GM23248 (cell line): ENCODE measurements at places on chromosomes 6 and 20.

DNA sequence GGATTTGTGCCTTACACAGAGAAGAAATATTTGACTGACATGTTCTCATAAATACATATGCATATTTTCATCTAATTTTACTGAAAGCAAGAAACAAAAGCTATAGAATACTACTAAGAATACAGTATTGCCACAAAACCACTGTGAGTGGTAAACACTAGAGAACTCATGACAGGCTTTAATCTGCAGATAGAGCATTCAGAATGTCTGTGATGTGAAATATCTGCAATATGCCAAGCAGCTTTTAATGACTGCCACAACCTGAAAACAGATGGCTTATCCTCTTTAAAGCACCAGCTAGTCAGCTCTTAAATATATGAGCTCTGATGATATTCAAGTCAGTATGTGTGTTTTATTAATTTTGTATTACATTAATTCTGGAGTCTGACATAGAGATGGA lies 3.4 kb downstream of the NAPB start:
- no peak for DNase-seq

- DNase-seq: no peak
Observed at GRCh38 chr6:52739627-52740026, 23.6 kb downstream of the GSTA2 start.

GRCh38 chr20:20851385-20851784 lies 138.9 kb upstream of the RALGAPA2 start:
- DNase-seq: no peak

- no peak for DNase-seq
Observed at GRCh38 chr20:20695250-20695816, 17.1 kb downstream of the RALGAPA2 start.

- no peak for DNase-seq
Observed at GRCh38 chr20:50196248-50196647, 5.6 kb downstream of the CEBPB start.

- DNase-seq: peak; percentile 42
Observed at GRCh38 chr6:47083586-47084047, 41.5 kb upstream of the ADGRF1 start.

GRCh38 chr6:49553384-49553783 lies 2.9 kb downstream of the C6orf141 start:
- DNase-seq: peak; percentile 73

GRCh38 chr6:149463781-149464180 lies 21.0 kb downstream of the ZC3H12D start:
- DNase-seq: peak; percentile 40

GRCh38 chr20:51309128-51309527 lies 233.4 kb downstream of the NFATC2 start:
- DNase-seq: no peak

DNA sequence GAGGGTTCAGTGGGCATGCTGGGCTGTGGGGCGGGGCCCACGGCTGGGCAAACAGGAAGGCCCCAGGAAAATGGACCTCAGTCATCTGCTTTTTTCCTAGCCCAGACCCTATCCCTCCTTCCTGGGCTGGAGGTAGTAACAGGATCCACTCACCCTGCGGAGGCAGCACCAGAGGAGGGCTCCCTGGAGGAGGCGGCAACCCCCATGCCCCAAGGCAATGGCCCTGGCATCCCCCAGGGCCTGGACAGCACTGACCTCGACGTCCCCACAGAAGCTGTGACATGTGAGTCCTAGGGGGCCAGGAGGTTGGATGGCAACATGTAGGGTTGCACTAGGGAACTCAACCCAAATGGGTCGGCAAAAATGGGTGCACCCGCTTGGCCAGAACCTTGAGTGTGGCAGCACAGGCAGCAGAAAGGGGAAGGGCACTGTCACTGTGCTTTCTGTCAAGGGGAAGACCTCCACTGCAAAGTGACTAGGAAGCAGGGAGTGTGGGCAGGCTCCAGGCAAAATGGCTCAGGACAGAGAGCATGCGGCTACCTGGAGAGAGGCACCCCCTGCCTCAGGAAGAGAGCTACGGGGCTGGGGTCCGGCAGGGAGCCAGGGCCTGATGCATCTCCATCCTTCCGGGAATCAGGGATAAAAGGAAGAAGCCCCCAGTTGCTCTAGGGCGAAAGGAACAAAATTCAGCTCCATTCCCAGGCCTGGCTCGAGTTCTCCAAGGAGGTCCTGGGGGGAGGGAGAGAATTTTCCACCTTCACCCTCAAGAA lies 7.9 kb downstream of the MDFI start:
- no peak for DNase-seq

GRCh38 chr20:16124911-16125776 lies 448.1 kb downstream of the KIF16B start:
- DNase-seq: no peak

- no peak for DNase-seq
Observed at GRCh38 chr6:150539568-150539967, 60.1 kb upstream of the PLEKHG1 start.

GRCh38 chr6:73262671-73263569 lies at the start of gene KHDC1:
Gene KHDC1 (minus strand): TSS chr6:73263196. CDS start chr6:73242517, 20,679 bp downstream.
- DNase-seq: peak; percentile 77

GRCh38 chr6:38564301-38564700 lies 75.4 kb downstream of the BTBD9 start:
- DNase-seq: no peak

GRCh38 chr6:25322692-25323091 lies 43.5 kb downstream of the CARMIL1 start:
- DNase-seq: no peak

DNA sequence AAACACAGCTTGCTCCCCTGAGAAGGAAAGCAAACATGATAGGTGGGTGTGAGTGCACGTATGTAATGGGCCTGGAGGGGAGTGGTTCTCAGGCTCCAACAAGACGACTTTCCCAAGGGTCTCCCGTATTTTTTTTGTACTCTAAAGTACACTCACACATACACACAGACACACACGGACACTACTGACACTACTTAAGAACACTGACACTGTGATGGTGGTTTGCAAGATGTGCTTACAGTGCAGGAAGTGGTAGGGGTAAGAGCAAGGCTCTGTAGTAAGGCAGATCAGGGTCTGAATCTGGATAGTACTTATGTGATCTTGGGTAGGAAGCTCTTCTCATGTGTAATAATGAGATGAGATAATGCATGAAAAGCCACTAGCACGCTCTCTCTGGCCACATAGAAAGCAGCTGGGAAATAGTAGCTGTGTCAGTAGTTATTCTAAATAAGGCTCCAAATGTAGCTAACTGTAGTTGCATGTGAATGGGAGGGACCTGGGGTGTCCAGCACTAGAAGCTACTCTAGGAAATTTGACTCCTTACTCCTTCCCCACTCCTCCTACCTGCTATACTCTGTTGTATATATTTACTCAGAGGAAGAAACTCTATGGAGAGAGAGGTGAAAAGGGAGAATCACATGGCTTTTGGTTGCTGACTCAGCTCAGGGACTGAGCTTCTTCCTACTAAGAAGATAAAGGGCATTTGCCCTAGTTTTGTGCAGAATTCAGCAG lies 8.4 kb upstream of the ZBTB24 start:
- DNase-seq: peak; percentile 26

DNA sequence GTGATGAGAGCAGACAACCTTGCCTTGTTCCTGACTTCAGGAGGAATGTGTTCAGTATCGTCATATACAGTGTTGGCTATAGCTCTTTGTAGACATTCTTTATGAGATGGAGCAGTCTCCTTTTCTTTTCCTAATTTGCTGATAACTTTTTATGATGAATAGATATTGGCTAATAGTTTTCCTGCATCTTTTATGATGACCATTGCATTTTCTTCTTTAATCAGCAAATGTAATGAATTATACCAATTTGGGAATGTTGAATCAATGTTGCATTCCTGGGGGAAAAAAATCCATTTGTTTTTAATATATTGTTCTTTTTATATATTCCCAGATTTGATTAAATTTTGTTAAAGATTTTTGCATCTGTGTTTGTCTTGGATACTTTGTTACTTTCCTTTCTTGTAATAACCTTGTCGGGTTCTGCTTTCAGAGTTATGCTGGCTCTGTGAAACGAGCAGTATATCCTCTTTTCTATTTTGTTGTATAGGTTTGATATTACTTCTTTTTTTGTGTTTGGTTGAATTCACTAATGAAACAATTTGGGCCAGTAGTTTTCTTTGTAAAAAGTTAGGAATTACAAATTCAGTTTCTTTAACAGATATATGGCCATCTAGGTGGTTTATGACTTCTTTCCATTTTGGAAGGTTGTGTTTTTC lies 23.9 kb downstream of the KDM1B start:
- no peak for DNase-seq

- no peak for DNase-seq
Observed at GRCh38 chr20:1595333-1595732, 24.5 kb downstream of the SIRPB1 start.

DNA sequence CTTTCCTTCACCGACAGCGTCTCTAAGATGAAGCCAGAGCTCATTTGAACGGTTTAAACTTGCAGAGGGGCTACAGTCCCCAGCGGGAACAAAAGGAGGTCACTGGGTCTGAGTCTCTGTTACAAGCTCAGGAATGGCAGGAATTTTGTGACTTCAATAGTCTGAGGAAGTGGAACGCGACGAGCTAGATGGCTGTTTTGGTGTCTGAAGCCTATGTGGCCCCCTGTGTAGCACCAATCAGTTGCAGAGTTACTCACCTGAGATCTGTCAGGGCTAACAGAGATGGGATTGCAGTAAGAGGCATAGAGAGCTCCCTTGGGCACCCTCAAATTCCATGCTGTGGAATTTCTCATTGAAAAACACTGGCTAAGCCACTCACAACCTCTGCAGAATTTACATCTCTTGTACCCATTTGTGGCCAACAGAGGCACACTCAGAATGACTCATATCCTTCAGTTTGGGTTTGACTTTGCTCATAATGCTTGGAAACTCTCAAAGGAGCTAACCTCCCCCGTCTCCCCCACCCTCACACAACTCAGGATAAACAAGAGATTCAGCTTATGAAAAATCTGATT lies 7.1 kb upstream of the TCP11 start:
- peak; percentile 43 for DNase-seq

DNA sequence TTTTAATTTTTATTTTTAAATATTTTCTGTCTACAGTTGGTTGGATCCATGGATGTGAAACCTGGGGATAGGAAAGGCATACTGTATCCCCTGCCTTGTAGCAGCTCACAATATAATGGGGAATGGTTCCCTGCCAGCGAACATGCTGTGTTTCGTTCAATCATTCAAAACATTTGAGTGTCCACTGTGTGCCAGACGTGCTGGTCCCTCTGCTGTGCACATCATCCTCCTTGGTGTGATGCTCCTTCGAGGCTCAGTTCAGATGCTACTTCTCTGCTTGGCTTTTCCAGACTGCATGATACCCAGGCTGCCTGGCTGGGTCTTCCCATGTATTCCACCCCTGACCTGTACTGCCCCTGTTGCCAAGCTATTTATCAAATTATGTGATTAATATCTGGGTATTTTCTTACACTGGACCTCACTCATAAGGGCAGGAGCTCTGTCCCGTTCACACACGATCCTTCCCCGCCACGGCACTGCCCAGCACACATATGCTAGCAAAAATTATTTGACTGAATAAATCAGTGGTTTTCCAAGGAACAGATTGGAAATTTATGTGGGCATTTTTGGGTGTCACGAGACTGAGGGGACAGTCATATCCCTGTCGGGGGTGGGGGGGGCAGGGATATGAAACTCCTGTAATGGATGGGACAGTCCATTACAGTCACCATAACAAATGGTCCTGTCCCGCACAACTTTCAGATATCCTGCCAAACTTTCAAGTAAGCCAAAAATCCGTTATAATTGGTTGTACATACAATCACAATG lies 4.9 kb downstream of the SDCBP2 start:
- DNase-seq: no peak

DNA sequence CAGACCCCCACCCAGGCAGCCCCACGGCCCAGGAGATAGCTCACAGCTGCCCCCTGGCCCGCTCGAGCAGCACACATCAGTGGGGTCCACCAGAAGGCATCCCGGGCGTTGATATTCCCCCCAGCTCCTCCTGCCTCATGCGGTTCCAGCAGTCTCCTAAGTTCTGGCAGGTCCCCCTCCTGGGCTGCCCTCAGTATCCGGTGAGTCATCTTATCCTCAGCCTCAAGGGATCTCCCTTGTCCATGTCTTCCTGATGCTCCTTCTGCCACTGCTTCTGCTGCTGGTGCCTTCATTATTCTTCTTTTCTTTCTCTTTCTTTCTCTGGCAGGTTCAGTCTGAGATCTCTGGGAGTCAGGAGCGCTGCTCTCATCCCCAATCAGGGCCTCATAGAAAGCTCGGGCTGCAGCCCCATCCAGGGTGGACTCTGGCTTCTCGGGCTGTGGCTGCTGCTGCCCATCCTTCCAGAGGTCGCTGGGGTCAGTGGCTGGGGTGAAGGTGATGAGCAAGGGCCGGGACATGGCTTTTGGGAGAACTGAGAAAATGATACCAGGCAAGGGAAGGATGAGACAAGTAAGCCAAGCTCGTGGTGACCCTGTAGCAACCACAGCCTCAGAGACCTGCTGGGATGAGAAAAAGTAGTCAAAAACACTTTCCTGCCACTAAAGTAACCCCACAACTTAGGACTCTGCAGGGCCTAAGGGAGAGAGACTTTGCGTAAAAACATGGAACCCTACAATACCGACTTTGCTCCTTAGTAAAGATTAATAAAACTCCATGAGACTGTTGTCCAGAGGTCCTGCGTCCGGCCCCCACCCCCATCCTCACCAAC lies 622 bp downstream of the GPANK1 start:
- DNase-seq: peak; percentile 90

- DNase-seq: no peak
Observed at GRCh38 chr6:155075930-155076695, 81.0 kb downstream of the TIAM2 start.

GRCh38 chr20:17873410-17874270 lies 95.0 kb downstream of the SNX5 start:
- peak; percentile 98 for DNase-seq

DNA sequence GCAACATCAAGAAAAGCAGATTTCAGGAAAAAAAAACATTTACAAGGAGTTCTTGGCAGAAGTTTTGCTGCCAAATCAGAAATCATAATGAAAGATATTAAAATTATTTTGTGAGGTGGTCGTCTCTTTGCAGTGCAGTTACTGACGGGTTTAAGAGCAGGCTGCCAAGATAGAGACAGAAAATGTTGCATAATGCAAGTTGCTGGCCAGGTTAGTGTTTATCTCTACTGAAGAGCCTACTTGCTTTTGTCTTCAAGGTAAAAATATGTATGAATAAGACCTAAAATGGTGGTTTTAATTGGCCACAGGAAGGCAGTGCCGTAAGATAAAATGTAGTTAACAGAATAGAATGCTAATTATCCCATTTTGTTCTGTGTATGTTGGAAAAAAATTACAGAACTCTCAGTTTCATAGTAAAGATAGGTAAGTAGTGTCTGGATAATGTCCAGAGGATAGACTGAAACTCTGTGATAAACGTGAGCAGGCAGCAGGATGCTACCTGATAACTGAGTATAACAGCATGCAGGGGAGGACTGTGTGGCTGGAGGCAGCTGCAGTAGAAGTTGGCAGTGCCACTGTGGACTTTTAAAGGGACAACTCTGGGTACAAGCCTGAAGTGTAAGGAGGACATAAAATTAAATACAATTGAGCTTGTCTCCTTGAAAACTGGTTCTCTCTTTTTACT lies 13.9 kb downstream of the FOXO3 start:
- DNase-seq: no peak

DNA sequence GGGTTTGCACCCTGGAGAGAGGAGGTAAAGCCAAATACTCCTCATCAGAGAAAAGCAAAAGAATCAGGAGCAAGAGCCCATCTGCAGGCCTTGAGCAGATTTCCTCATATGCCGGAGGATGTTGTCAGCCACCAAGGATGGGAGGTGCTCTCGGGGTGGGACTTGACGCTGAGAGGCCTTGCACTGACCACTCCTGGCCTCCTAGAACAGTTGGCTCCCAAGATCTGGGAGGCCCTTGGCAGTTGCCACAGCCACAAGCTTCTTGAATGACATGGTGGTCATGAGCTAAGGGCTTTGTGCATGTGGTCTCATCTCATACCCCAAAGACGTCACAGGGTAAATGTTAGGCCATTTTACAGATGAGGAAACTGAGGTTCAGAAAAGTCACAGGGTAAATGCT lies 75.2 kb upstream of the PMEPA1 start:
- DNase-seq: no peak
